ENCODE measurements at places on chromosomes 3 and 15. TPM values are rescaled to one million over a fixed set of nuclear protein-coding genes. Genes with fewer than 3 reads are reported as not detected.

Gene THBS1
- total RNA-seq: 16.1 TPM

Gene SERPINI2
- not detected for total RNA-seq

Gene ZNF620
- total RNA-seq: 1.9 TPM

Gene IQCF5
- not detected for total RNA-seq

Gene ALDH1A3
- not detected for total RNA-seq

Gene CLRN1
- total RNA-seq: not detected

Gene TP63
- not detected for total RNA-seq

Gene ZNF502
- 6.3 TPM for total RNA-seq

Gene IGF2BP2
- not detected for total RNA-seq

Gene HRG
- not detected for total RNA-seq

Gene EPB42
- total RNA-seq: not detected

Gene B2M
- total RNA-seq: 4,250 TPM

Gene SPATA12
- total RNA-seq: not detected

Gene GFM1
- total RNA-seq: 38.7 TPM
